ENCODE measurements at places on chromosomes 4 and X.

DNA sequence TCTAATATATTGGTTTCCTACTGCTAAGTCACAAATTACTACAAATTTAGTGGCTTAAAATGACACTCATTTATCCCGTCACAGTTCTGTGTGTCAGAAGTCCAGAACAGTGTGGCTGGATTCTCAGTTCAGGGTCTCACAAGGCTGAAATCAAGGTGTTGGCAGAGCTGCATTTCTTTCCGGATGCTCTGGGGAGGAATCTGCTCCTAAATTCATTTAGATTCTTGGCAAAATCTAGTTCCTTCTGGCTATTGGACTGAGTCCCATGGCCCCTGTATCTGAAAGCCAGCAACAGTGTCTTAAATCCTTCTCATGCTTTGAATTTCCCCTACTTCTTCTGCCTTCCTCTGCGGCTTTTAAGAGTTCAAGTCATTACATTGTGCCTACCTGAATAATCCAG, 103.1 kb upstream of the BMP3 start:
- no peak for DNase-seq

DNA sequence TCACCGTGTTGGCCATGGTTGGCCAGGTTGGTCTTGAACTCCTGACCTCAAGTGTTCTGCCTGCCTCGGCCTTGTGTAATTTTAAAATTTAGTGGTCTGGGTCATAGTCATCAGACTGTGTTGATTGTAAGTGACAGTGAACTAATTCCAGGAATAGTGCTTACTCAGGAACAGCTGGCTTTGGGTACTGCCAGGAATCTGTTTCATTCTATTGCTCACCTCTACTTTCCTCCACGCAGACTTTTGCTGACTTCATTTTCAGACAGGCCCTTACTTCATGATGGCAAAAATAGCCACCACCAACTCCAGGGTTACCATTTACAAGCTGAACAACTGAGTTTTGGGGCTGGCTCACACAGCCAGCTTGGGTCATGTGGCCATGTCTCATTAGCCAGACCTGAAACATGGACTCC, 54.6 kb downstream of the FNIP2 start:
- no peak for DNase-seq

DNA sequence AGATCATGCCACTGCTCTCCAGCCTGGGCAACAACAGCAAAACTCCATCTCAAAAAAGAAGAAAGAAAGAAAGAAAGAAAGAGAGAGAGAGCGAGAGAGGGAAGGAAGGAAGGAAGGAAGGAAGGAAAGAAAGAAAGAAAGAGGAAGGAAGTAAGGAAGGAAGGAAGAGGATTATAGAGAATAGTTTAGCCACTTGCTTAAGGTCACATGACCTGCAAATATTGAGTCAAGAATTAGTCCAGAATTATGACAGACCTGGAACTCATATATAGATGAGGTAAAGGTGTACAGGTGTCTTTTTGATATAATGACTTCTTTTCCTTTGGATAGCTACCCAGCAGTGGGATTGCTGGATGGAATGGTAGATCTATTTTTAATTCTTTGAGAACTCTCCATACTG, 25.6 kb upstream of the ANTXR2 start:
- DNase-seq: no peak

DNA sequence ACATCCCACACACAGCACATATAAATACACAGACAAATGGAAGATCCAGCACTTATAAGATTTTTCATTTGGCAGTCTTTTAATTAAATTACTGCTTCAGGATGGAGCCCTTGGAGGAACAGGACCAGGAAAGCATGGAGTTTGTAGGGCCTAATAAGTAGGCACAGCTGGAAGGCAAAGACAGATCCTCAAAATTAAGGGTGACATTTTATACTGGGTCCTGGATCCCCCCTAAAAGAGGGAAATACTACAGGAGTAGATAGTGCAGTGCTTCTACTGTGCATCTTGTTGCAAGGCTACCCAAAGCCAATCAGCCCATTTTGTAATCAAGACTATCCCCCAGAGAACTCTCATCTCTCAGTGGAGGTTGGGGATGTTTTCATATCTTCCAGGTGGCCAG, 1860.7 kb upstream of the PCDH10 start:
- no peak for DNase-seq

DNA sequence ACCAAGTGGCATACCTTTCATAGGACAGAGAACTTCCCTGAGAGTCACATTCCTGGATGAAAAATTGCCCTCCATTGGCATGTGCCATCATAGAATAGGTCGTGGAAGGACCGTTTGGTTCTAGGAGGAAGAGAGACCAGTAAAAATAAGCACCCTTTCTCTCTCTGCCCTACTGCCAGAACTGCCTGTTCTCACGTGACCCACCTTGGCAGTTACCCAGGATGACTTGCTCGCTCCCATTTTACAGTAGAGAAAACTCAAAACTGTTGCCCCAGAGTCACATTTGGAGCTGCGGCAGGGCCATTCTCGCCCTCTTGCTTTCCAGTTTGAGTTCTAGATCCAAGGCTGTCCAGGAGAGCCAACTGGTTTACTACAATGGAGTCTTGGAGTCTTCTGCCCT, 1.1 kb upstream of the NLGN3 start:
- no peak for DNase-seq

- no peak for DNase-seq
Observed at GRCh38 chr4:79772510-79772909, 300.5 kb downstream of the ANTXR2 start.

- no peak for DNase-seq
Observed at GRCh38 chr4:162015090-162015489, 148.7 kb downstream of the FSTL5 start.

GRCh38 chrX:115583496-115584004, 22.6 kb downstream of the PLS3 start:
- DNase-seq: no peak

- no peak for DNase-seq
Observed at GRCh38 chrX:97374266-97374665, 490.6 kb downstream of the RPA4 start.

DNA sequence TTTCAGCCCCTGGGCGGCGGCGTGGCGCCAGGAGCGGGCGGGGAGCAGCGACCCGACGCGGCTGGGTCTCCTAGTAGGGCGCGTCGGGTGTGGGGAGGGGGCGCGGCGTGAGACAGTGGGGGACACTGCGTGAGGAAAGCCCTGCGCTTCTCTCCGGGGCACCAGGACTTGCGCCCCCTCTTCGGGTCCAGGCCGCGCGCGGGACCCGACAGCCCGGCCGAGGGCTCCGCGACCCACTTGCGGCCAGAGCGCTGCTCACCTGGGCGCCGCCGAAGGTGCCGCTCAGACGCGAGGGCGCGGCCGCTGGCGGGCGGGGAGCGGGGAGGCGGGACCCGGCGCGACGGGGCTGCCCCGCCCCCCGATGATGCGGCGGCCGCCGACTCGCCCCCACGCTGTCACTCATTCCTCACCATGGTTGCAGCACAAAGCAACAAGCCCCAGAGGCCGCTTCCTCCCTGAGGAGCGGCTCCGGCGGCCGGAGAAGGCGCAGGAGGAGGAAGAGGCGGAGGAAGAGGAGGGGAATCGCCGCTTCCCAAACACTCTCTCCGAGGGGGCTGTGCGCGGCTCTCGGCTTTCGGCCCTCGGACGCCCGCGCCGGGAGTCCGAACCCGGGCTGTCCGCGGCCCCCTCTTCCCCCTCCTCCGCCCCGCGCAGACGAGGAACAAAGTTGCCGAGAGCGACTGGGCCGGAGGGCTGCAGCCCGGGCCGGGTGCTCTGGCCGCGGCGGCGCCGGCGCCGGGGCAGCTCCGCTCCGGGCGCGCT, at the start of gene RAPGEF2:
RAPGEF2 (plus strand) TSS at position 458 of the 762 bp plus-strand sequence. CDS start 1,084 bp downstream, outside the sequence.
- DNase-seq: peak; percentile 69

GRCh38 chr4:119136546-119136945, 914 bp downstream of the MYOZ2 start:
- DNase-seq: no peak

DNA sequence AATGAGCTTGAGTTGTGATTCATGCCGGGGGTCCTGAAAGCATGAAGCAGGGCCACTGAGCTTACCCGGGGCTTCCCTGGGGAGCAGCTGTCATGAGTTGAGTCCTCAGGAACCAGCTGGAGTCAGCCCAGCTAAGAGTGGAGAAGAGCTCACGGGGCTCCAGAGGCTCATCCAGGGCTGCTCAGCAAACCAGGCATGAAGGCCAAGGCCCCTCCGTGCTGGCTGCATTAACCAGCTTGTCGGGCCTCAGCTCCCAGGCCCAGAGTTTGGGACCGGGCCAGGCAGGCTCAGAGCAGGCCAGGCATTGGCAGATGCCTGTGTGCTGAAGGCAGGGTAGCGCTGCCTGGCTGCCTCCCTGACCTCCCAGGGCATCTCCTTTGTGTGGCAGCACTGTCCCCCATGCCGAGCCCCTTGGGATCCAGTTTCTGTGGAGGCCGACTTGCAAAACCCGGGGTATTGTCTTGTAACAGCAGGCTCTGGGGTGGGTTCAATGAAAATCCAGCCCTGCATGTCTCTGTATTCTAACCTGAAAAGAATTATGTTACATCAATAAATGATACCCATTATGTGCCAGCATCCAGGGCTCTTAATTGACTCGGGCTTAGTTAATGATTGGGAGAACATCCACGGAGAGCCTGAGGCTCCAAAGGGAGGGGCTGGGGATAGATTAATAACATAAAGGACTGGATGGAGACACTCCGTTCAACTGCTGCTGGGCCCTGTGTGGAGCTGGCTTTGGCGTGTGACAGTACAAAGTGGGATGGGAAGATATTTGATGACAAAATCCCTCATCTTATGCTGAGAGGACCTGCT, 68.0 kb upstream of the MSX1 start:
- DNase-seq: no peak

GRCh38 chr4:35939751-35940150, 304.6 kb downstream of the ARAP2 start:
- no peak for DNase-seq

DNA sequence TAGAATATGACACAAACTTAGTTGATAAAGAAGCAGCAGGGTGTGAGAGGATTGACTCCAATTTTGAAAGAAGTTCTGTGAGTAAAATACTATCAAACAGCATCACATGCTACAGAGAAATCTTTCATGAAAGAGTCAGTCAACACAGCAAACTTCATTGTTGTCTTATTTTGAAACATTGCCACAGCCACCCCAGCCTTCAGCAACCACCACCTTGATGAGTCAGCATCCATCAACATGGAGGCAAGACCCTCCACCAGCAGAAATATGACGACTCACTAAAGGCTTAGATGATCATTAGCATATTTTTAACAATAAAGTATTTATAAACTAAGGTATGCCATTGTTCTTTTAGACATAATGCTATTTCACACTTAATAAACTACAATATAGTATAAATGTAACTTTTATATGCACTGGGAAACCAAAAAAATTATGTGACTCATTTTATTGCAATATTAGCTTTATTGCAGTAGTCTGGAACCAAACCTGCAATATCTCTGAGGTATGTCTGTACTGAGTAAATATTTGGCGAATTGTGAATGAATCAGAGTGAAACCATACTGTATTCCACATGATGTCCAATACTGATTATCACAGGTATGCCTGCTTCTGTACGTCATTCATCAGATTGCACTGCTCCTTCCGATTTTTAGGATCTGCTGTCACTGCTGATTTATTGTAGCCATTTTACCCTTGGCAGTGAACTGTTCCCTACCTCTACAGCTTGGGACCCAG, 11.6 kb downstream of the FRMPD4 start:
- DNase-seq: no peak
